ENCODE measurements at places on chromosomes 7 and 10.

DNA sequence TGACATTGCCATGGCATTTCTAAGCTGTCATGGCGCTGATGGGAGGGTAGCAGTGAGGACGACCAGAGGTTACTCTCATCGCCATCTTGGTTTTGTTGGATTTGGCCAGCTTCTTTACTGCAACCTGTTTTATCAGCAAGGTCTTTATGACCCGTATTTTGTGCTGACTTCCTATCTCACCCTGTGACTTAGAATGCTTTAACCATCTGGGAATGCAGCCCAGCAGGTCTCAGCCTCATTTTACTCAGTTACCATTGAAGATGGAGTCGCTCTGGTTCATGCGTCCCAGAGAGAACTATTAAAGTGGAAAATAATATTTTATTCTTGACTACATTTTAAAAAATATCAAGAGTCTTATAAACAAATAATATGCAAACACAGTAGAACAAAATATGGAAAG is 131.7 kb downstream of the RSU1 start:
- no peak for DNase-seq

GRCh38 chr10:5956146-5956936 is 21.0 kb downstream of the IL15RA start:
- no peak for DNase-seq

DNA sequence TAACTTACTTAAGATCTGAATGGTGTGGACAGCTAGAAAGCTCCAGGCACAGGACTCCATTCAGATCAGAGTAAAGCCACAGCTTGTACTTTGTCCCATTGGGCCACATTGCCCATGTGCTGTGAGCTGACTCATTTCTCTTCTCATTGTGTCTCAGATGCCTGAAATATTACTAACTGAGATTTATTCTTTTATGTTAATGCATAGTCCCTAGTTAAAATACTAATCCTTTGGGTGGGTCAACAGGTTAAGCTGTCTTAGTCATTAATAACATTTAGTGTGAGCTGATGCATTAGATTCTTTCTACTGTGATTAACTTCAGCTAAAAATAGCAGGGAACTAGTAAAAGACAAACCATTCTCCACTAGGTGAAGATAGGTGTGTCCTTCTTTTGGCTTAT is 104.7 kb upstream of the ARMC3 start:
- no peak for DNase-seq

- no peak for DNase-seq
Measured at GRCh38 chr10:43811871-43812270, 163.2 kb upstream of the ZNF32 start.

GRCh38 chr7:69283421-69283820 is 314.9 kb upstream of the AUTS2 start:
- DNase-seq: no peak

GRCh38 chr10:127215866-127216265 is 19.5 kb upstream of the INSYN2A start:
- no peak for DNase-seq

DNA sequence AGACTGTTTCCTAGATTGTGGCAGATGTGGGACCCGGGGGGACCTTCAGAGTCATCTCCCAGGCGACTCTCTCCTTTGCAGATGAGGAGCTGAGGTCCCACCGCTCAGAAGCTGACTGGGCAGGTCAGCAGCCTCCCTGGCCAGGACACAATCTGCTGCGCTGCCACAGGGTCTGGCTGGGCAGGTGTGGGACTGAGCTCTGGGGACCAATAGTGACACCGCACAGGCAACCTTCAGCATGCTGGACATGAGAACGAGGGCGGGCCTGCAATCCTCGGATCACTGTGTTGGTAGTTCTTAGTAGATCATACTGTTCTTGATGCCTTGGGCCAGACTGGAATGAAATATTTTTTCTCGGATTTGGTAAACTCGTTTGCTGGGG is 20.5 kb upstream of the CRYGN start:
- DNase-seq: no peak

All from GM12892 (cell line).